ENCODE measurements at places on chromosomes 16 and 17. TPM values are rescaled to one million over a fixed set of nuclear protein-coding genes. Genes with fewer than 3 reads are reported as not detected.

The ZG16B gene
- polyA plus RNA-seq, result 147 TPM

The BEAN1 gene
- polyA plus RNA-seq, result not detected

The C17orf107 gene
- polyA plus RNA-seq, result under 0.01 TPM

The TPSG1 gene
- polyA plus RNA-seq, result 73.9 TPM

The CACNG1 gene
- not detected for polyA plus RNA-seq

The SLFN14 gene
- polyA plus RNA-seq, result not detected

The TAC4 gene
- not detected for polyA plus RNA-seq

The RAB26 gene
- polyA plus RNA-seq, result 16.2 TPM

The KREMEN2 gene
- 1.0 TPM for polyA plus RNA-seq

All from sigmoid colon (tissue), 7 donors.